ENCODE measurements at places on chromosomes 2 and 18.

DNA sequence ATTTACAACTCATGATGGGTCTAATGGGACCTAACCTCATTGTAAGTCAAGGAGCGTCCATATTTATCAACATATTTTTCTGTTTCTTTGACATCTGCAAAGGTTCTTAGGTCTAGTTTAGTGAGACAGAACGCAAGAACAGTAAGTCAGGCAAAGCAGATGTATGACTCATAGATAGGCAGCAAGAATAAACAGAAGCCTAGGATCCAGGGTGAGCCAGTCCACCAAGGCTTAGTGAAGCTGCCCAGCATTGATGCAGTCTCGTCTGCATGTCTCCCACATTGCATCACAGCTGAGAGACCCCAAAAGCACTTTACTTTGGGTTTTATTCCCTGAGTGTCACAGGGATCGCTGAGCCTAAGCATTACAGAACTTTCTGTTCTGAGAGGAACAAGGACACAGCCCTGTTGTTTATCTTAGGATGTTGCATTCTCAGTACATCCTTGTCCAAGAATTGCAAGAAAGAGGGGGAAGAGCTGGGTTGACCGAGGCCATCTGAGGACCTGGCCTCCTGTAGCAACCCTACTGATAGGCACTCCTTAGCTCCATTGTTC, 29.6 kb upstream of the TMEM177 start:
- peak; percentile 67 for DNase-seq

- DNase-seq, result no peak
Observed at GRCh38 chr2:149658553-149658952, 71.0 kb upstream of the MMADHC start.

GRCh38 chr2:214747992-214748391, 61.5 kb downstream of the BARD1 start:
- DNase-seq, result no peak

- peak; percentile 71 for DNase-seq
Observed at GRCh38 chr18:45839414-45840395, 14.2 kb downstream of the SIGLEC15 start.

GRCh38 chr2:794554-795241, 117.5 kb upstream of the TMEM18 start:
- DNase-seq, result no peak

GRCh38 chr2:237623428-237624403, 3.7 kb upstream of the LRRFIP1 start:
- no peak for DNase-seq

- peak; percentile 29 for DNase-seq
Observed at GRCh38 chr18:34773961-34774766, 64.1 kb downstream of the DTNA start.

DNA sequence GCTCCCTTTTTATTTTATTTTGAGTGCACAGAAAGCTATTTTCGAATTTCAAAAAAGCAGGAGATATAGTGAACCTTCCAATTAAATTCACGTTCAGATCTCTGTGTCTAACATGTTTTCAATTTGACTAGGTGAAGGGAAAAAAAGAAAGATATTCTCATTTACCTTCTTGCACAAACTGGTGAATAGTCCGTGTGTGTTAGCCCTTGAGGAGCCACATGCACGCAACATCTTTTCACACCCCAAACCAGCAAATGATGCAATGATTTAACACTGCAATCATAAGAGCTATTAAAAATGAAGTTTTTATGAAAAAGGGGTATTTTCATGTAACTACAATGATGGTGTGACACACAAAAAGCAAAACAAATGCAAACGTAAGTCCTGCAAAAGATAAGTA, 109.8 kb downstream of the CPO start:
- DNase-seq, result no peak

DNA sequence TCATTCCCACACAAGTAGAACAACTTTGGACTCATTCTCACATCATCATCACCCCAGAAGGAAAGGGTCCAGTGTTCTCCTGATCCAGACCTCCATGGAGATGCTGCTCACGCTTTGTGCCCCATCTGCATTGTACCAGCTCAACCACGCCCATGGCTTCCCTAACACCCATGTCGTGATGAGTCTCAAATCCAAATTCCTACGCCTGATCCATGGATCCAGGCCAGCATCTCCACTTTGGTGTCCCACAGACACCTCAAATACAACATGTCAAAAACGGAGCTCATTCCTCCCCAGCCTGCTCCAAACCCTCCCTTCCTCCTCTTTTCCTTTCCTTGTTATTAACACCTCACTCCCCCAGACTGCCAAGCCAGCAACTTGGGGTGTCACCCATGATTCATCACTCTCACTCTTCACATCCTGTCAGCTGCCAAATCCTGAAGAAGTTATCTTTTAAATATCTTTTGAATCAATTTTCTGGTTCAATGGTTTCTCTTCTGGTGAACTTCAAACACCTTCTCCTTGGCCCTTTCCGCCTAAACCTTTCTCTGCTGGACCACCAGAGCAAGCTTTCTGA, 30.2 kb upstream of the FAM124B start:
- DNase-seq, result no peak

DNA sequence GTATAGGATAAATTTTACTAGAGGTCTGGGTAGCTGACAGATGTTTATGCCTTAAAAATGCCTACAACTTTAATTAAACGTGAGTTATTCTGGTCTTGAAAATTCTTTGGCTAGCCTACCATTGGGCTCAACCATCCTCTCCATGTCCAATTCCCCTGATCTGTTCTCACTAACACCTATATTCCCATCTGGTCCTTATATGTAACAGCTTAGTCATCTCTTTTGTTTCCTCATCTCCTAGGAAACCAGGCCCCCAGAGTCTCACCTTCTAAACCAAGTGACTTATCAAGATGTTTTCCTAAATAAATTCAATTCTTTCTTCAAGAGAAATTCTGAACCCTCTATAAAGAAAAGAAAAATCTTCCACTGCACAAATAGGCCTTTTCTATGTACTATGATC, 148.5 kb downstream of the TTC32 start:
- DNase-seq, result no peak

DNA sequence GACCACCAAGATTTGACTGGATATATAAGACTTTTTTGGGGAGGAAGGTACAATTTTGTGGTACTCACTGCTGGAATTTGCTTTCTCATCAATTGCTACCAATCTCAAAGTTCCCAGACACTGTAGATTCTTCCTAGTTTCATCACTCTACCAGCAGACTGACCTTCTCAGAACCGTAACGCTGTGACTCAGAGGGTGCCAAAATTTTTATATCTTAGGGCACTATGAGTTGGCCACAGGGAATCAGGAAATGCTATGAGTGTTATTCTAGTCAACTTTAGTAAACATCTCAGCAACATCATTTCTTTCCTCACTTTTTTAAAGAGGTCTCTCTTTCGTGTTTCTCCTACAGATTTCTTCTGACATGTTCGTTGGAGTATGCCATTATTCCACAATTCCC, 499.0 kb downstream of the TMX3 start:
- peak; percentile 77 for DNase-seq

DNA sequence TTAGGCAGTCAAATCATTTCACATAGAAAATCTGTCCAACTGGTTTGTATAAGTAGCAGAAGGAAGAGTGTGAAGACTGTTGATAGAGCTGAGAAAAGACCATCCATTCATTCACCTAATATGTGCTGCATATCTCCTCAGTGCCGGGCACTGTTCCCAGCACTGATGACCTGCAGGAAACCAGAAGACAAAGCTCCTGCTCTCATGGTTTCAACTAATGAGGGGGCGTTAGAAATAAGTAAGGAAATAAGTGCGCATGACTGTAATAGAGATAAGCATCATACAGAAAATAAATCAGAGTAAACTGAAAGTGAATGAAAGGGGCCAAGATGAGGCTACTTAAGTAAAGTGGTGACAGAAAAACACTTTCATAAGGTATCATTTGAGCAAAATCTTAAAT, 427.5 kb upstream of the CDH20 start:
- DNase-seq, result peak; percentile 19

DNA sequence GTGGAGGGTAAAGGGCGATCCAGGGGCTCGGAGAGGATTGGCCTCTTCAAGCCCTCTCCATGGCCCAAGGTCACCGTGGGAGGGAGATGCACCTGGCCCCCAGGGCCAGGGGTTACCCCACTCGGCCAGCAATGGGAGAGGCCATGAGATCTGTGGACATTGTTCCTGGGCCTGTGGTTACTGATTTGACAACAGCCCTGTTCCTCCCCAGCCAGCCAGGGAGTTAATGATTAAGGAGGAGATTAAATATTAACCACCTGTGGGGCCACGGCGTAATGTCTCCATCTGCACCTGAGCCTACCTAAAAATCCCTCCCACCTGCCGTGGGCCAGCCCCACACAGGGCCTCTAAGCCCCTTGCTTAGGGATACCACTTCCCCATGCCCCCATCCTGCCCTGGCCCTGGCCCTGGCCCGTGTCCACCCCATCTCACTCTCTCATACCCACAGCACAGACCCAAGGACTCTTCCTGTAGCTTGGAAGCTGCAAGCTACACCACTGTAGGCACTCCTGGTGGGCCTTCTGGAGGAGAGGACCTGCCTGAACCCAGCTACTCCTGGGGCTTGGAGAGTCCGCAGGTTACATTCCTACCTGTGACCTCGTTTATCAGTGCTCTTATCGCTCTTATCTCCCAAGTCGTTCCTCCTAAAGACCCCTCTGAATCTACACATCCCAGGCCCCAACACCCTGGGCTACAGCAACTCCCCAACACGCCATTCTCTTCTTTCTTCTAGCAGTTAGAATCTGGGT, 32.1 kb downstream of the ZFP36L2 start:
- DNase-seq, result no peak

DNA sequence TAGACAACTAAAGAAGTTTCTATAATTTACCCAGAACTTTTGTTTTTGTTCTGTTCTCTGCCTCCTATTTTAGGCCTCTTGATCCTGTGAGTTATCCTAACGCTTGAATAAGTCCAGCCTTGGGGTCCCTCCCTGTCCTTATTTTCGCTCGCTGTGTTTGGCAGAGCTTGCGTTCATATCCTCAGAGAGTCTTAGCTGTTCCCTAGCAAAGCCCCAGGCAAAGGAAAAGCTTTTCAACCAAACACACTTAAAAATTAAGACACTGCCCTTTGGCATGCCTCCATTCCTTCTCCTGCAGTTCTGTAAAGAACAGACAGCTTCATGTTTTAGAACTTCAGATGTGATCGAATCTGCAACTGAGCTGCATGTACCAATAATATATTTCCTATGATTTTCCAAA, 517.2 kb downstream of the SUCLG1 start:
- DNase-seq, result no peak

GRCh38 chr2:152098496-152099366, at the start of gene CACNB4:
Gene CACNB4 (minus strand): TSS chr2:152099044.
- no peak for DNase-seq

DNA sequence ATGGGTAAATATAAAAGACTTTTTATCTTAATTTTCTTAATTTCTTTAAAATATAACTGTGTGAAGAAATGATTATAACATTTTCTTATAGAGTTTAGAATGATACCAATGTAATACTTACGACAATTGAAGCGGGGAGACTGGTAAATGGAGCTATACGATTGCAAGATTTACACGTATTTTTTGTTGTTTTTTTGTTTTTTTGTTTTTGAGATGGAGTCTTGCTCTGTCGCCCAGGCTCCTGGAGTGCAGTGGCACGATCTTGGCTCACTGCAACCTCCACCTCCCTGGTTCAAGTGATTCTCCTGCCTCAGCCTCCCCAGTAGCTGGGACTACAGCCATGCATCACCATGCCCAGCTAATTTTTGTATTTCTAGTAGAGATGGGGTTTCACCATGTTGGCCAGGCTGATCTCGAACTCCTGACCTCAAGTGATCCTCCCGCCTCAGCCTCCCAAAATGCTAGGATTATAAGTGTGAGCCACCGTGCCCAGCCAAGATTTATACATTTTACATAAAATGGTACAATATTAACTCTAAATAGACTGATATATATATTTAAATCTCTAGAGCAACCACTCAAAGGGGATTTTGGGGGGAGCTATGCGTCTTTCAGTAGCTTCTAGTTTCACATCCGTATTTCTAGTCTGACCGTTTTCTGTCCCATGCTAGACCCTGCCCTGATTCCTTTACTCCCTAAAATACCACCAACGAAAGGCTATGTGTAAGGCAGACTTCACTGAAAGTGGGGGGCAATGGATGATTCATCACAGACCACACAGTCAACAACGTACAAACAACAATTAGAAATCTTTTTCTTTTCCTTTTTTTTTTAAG, 28.2 kb upstream of the ATG16L1 start:
- no peak for DNase-seq

GRCh38 chr2:177326005-177326404, 61.5 kb upstream of the NFE2L2 start:
- no peak for DNase-seq

DNA sequence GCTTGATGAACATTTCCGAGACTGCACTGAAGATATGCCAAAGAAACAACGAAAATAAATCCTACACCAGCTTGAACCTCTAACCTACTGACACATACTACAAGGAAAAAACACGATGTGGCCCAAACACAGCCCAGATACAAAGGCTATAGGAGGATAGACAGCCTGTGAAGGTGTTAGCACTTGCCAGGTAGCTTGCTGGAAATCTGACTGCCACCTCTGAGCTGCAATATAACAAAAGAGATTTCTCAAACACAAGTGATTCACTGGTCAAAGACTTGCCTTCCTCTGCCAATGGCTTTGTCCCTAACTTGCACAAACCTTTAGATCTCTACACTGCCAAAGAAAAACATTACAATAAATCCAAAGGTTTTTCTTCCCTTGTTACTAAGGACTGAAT, 21.1 kb downstream of the CFAP210 start:
- DNase-seq, result no peak

- DNase-seq, result no peak
Observed at GRCh38 chr18:5317186-5317585, 21.7 kb upstream of the ZBTB14 start.

GRCh38 chr18:59208602-59209125, 11.3 kb upstream of the GRP start:
- no peak for DNase-seq

GRCh38 chr2:240389302-240389805, 46.1 kb upstream of the GPC1 start:
- DNase-seq, result no peak

DNA sequence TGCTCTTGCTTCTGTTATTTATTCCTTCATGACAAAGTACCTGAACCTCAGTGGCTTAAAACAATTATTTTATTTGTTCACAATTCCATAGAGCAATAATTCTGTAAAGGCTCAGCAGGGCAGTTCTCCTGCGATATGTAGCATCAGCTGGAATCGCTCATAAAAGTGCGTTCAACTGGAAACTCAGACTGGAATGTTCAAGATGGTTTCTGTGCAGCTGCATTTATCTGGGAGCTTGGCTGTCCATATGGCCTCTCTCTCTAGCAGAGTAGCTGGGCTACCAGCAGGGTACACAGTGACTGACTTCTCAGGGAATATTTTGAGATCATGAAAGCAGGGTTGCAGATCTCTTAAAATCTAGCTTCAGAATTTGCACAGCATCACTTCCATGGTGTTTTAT, 13.5 kb downstream of the CCDC121 start:
- DNase-seq, result no peak

DNA sequence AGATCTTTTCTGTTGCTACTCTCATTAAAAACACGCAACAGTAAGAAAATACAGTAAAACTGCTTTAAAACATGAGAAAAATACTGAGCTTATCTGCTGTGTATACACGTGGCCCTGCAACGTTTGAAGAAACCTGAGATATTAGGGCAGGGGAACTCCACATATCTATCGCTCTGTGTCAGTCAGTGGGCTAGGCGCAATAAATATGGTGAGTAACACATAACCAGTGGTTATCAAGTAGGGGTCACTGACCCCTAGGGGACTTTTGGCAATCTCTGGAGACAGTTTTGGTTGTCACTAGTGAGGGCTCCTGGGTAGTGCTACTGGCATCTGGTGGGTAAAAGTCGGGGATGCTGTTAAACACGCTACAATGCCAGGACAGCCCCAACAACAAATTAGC, 14.9 kb downstream of the STAT1 start:
- DNase-seq, result no peak

GRCh38 chr2:114192362-114192761, 250.1 kb upstream of the DPP10 start:
- DNase-seq, result peak; percentile 37

Measured in brain microvascular endothelial cell (primary cell).